ENCODE measurements at places on chromosomes 16 and 17. TPM values are rescaled to one million over a fixed set of nuclear protein-coding genes. Genes with fewer than 3 reads are reported as not detected.

Gene ITGB4
- 0.30 TPM for total RNA-seq

Gene KRT20
- not detected for total RNA-seq

Gene NOD2
- total RNA-seq = under 0.01 TPM

Gene RNPS1
- total RNA-seq = 44.5 TPM

Gene SUMO2
- total RNA-seq = 79.5 TPM

Gene ESRP2
- total RNA-seq = under 0.01 TPM

Gene CLEC3A
- not detected for total RNA-seq

All from smooth muscle cell of the umbilical artery (primary cell).